Effector CD4-positive, alpha-beta T cell (primary cell): ENCODE measurements at places on chromosomes 6 and 20.

- DNase-seq, result no peak
Measured at GRCh38 chr6:150702675-150703074, 103.0 kb downstream of the PLEKHG1 start.

DNA sequence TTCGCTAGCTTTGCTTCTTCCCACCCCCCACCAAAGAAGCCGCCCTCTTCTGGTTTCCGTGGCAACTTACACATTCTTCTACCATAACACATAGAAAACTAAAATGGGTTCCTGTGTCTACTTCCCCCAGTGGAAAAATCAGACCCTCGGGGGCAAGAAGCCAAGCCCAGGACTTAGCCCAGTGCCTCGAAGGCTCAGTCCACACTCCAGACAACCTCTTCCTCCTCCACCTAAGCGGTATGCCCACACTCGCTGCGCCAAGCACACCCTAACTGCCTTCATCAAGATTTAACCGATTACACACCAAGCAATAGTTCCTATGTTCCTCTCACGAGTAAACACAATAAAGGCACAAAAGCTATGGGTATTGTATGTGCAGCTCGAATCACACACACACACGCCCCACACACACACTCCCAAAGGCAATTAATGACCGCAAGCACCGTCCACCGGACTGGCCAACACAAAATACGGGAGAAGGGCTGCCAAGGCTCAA is 537 bp downstream of the PPIL4 start:
- DNase-seq, result peak; percentile 64

- no peak for DNase-seq
Measured at GRCh38 chr6:46652232-46652602, 401 bp downstream of the CYP39A1 start.

- DNase-seq, result no peak
Measured at GRCh38 chr6:141914646-141915045, 218.1 kb upstream of the GJE1 start.

- DNase-seq, result no peak
Measured at GRCh38 chr6:99780556-99780885, 173.9 kb downstream of the PRDM13 start.

DNA sequence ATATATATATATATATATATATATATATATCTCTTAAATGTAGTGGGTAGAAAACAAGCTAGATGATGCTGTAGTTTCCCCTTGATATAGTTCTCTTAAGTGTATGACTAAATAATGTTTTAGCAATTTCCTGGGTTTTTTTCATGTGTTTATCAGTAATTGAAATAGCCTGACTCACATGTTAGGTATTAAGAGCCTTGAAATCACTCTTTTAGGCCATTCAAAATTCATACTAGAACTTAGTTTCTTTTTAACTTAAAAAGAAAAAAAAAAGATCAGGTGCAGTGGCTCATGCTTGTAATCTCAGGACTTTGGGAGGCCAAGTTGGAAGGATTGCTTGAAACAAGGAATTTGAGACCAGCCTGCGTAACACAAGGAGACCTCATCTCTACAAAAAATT is 44.1 kb downstream of the NKX2-4 start:
- DNase-seq, result no peak

GRCh38 chr6:124823240-124824111 is 138.8 kb upstream of the RNF217 start:
- DNase-seq, result no peak

DNA sequence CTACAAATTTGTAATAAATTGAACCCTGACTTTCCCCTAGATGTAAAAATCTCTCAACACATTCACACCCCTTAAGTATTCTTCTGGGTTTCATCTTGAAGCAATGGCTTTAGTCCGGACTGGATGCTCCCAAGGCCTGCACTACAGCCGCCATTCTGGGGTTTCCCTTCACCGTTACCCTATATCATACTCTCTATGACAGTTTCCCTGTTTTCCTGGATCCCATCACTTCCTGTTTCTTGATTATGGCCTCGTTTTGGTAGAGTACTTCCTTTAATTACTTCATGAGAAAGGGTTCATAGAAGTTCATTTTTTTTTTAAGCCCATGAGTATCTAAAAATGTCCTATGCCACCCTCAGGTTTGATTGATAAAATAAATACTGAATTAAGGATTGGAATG is 11.7 kb downstream of the FIG4 start:
- DNase-seq, result no peak

DNA sequence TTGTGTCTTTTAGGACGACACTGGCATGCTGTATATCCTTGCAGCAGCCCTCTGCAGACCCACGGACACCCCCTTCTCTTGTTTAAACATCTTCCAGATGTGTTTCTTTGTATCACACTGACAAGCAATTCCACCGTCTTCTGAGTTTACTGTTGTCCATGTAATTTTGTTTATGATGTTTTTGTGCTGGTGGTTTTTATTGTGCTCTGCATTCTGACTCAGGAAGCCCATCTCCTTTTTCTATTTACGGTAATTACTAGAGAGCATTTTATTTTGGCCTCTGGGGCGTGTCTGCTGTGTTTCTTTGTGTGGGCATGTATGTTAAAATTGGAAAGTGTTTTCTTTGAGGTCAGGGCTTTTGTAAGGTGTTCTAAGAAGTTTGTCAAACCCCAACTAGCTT is 111.9 kb downstream of the JARID2 start:
- DNase-seq, result no peak

DNA sequence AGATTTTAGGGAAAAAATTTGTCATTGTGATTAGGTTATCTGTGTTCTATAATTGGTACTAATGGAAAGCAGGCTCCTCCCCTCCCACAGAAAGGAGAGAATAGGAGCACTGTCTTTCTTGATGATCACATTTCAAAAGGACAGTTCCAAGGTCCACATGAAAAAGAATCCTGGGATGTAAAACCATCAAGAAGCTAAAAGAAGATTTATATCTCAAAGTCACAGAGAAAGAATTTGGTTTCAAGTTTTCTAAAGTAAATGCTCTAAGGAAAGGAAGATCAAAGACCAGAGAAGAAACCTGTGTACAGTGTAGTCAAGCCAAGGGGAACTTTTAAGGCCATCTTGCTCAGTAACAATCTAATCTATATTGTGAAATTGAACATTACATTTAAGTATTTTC is 652.7 kb upstream of the HS3ST5 start:
- no peak for DNase-seq

GRCh38 chr6:105402090-105402938 is 568 bp downstream of the PREP start:
- peak; percentile 8 for DNase-seq

- DNase-seq, result no peak
Measured at GRCh38 chr6:110852773-110853172, 21.8 kb upstream of the AMD1 start.

DNA sequence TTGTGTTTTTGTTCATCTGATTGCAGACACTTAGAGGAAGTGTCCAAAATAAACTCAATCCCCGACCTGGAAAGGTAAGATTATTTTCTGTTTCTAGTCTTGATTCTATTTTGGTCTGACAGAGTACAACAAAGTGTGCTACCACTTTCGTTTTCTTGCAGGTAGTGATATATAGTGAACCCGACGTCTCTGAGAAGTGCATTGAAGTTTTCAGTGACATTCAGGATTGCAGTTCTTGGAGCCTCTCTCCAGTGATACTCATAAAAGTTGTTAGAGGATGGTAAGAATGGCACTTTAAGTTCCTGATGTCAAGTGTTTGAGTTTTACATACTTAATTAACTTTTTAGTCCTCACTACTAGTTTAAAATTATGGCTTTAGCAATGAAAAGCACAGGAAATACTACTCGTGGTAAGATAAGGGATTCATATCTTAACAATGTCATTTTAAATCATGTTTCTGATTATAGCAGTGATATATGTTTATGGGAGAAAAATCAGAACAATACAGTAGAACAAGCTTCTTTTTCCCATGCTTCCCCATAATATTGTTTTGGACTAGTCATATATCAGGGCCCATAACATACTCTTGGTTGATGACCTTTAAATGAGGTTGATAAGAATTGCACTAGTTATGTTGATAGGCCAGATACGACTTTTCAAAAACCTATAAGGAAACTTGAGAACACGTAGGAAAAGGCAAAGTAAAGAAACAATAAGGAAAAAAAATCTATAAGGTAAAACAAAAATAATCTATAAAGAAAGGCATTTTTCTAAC is 104.0 kb downstream of the RTN4IP1 start:
- DNase-seq, result no peak

DNA sequence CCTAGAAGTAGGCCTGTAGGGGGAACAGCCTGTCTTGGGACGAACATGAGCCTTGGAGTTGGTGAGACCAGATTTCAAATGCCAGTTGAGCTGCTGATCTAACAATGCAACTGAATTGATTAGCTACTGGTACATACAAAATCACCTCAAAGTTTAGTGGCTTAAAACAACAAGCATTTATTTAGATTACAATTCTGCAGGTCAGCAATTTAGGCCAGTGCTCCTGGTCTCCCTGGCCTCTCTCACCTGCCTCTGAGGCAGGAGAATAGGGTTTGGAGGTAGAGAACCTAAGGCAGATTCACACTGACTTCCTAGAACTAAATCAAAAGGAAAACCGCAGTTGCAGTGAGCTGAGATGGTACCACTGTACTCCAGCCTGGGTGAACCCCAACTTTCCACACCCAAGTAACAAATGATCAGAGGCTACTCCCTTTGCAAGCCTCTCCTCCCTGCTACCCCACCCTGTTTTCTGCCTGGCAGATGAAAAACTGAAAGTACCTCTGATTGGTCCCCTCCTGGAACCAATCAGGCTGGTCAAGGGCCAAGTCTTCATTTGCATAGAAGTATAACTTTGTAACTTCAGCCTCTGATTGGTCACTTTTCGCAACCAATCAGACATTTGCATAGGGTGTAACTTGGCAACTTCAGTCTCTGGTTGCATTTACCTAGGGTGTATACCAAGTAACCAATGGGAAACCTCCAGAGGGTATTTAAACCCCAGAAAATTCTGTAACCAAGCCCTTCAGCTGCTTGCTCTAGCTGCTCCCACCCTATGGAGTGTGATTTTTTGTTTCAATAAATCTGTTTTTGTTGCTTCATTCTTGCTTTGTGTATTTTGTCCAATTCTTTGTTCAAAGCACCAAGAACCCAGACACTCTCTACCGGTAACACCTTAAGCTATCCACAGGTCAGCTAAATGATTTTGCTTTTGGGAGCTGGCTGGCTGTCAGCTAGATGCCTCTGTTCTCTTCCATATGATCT is 8.1 kb upstream of the UBR2 start:
- no peak for DNase-seq

DNA sequence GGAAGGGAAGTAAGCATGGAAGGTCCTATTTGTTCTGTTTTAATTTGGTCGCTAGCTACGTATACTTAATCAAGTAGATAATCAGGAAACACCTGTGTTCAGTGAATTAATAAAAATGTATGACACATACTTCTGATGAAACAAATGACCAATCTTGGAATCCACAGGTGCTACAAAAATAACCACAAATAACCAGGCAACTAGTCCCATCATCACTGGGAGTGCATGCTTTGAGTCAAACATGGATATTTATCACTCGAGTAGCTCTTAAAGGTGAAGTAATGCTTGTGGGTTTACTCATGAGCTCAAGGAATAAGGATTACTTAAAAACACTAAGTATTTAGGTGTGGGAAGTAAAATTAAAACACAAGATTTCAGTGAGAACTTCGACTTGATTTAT is 285.6 kb upstream of the ID4 start:
- no peak for DNase-seq

GRCh38 chr6:159959976-159960384 is 8.9 kb upstream of the IGF2R start:
- DNase-seq, result no peak

GRCh38 chr6:11224252-11224965 is 8.1 kb downstream of the NEDD9 start:
- DNase-seq, result peak; percentile 12

DNA sequence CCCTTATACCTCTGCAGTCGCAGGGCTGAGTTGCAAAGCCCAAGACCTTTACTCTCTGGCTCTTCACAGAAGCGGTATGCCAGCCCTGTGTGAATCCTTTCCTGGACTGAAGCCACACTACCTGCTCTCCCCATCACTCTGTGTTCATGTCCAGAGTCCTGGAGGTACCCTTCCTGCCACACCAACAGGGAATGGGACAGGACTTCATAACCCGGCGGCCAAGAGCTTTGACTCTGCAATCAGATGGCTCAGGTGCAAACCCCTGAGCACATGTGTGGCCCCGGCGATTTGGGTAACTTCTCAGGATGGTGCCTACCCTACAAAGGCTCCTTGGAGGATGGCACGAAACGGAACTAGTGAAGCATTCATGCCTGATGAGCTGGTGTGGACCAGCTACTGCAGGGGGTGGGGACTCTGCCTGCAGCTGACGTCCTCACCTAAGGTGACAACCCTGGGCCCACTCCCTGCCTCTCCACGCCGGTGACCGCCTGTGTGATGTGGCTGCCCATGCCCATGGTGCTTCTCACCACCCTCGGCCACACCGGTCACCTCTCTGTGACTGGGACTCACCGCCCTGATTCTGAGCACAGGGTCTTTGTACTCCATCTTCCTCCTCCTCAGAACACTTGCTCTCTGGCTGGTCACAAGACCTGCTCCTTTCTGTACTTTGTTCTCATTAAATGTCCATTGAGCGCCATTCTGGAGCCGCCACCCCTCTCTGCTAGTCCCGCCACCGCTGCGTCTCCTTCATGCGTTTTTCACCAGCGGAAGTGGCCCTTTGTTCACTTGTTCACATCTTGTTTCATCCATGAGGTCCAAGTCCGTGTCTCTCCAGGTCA is 116.7 kb downstream of the SULF2 start:
- DNase-seq, result no peak

DNA sequence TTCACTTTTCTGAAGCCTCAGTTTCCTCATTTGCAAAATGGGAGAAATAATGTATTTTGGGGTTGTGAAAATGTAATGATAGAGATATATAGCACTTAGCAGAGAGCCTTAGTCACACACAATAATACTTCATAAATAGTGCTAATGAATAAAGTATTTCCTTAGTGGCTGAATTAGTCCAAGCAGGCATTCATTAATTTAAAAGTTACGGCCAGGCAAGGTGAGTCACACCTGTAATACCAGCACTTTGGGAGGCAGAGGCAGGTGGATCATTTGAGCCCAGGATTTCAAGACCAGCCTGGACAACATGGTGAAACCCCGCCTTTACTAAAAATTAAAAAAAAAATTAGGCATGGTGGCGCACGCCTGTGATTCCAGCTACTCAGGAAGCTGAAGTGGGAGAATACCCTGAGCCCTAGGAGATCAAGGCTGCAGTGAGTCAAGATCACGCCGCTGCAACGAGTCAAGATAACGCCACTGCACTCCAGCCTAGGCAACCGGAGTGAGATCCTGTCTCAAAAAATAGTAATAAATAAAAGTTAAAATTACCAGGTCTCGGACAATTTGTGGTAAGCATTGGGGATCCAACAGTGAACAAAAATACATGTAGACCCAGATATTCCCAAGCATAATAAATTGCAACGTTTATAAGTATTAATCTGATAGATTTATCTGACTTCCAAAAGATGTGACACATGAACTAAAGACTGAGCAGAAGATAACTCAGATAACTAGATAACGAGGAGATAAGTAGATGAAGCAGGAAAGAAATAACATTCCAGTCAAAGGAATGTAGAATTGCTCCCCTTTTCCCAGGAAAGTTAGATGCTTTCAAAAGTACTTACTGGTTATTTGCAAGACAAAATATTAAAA is 2.1 kb upstream of the IBTK start:
- DNase-seq, result no peak

GRCh38 chr6:43203029-43203717 is 21.2 kb downstream of the CUL9 start:
- DNase-seq, result no peak

GRCh38 chr6:12137480-12137879 is 125.4 kb downstream of the HIVEP1 start:
- DNase-seq, result no peak
